ENCODE measurements at places on chromosomes 2 and 18.

- no peak for DNase-seq
These were observed 10.4 kb upstream of the UBE2F start for GRCh38 chr2:237956402-237956736.

DNA sequence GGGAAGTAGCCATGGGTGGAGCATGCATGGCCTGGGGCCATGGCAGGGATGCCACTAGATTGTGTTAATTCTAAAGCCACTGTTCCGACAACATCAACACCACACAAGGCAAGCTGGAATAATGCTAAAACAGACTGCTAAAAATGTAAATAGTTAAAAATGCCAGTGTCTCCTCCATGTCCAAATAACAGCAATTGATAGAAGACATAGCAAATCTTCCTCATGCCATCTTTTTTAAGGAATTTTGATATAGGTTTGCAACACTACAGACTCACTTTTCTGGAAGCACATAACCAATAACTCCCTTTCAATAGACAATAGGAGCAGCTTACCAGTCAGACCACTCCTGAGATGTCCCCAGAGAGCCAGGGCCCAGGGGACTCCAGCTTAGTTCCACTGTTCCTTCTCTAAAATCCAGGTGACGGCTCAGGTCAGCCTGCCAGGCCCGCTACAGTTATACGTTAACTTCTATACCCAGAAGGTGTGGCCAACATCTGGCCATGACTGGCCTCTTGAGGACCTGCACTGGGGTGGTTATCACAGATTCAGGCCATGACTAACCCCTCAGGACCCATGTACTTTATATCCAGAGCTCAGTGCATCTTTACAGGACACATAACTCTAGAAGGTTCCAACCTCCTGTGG is 20.3 kb downstream of the TUBB6 start:
- DNase-seq, result no peak

- DNase-seq, result no peak
These were observed 249.9 kb upstream of the EPAS1 start for GRCh38 chr2:46047290-46047689.

DNA sequence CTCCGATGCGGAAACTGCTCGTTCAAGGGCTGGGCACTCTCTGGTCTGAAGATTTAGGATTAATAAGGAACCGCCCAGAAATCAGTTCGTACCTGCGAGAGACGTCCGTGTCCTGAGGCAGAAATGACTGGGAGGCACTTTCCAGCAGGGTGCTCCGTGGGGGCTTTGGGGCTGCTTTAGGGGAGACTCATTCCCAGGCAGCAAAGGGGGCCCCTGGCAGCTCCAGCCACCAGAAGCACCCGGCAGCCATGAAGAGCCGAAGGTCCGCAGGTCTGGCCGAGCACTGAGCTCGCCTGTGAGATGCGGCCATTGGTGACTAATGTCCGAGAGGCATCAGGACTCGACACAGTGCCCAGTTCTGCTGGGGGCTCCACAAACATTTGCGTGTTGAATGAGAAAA is 20.9 kb downstream of the KCNG2 start:
- DNase-seq, result no peak

DNA sequence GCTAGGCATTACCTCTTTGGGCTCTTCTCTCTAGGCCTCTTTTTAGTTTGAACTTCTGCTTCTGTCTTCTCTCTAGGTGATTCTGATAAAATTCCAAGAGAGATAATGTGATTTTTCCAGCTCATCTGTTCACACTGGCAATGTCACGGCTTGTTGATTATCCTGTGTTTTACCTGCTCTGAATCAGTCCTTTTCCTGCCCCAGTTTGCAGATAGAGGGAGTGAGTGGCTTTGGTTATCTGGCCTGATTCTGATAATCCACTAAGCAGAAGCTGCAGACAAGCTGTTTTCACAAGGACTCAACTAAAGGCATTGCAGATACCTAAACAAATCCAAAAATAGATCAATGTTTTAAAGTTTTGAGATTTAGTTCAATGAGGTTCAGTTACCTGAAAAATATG is 111.9 kb downstream of the DCC start:
- no peak for DNase-seq

DNA sequence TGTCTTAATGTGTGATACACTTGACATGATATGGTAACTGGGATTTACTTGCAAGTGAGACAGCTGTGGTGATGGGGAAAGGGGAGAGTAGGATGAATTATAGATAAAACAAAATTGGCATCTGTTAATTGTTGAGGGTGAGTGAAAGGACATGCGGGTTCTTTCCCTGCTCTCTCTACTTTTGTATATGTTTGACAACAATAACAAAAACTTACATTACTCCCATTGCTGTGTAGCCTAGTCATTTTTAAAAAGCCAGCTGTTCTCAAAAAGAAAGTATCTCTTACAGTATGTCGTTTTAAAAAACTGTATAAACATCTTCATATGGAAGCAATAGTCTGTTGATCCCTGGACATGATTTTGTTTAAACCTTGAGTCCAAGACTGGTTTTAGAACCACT is 117.6 kb downstream of the MYO1B start:
- DNase-seq, result no peak

- DNase-seq, result no peak
These were observed 1052.8 kb upstream of the NRXN1 start for GRCh38 chr2:52084759-52085158.

- DNase-seq, result no peak
These were observed 36.0 kb upstream of the SCN1A start for GRCh38 chr2:166163775-166164174.

DNA sequence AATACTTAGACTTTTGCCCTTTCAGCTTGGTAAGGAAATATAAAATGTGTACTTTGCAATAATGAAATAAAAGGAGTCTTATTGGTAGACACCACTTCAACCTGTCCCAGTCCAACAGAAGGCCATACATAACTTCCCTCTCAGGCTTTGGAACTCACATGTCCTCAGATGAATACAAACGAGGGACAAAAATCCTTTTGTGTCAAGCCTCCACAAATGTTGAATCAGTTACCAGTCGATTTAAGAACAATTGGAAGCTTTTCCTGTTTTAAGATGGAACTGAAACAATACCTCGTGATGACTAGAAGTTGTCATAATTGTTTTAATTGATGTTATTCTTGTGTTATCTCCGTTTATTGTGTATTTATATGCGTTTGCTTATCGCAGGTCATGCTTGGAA is 385.1 kb upstream of the POU3F3 start:
- no peak for DNase-seq

DNA sequence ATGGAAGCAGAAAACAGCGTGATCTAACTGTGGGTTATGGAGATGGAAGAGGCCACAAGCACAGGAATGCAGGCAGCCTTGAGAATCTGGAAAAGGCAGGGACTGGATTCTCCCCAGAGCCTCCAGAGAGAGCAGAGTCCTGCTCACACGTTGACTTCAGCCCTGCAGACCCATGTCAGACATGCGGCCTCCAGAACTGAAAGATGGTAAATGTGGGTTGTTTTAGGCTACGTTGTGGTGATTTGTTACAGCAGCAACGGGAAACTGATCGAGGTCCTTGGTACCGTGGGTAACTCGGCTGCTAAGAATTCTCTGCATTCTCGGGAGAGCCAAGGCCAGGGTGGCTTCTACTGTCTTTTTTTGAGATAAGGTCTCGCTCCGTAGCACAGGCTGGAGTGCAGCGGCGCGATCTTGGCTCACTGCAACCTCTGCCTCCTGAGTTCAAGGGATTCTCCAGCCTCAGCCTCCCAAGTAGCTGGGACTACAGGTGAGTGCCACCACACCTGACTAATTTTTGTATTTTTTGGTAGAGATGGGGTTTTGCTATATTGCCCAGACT is 97.1 kb downstream of the ACKR3 start:
- DNase-seq, result no peak

GRCh38 chr2:223612501-223612900 is 10.3 kb upstream of the SCG2 start:
- DNase-seq, result no peak

- no peak for DNase-seq
These were observed 3.2 kb upstream of the PDK1 start for GRCh38 chr2:172552547-172553291.

DNA sequence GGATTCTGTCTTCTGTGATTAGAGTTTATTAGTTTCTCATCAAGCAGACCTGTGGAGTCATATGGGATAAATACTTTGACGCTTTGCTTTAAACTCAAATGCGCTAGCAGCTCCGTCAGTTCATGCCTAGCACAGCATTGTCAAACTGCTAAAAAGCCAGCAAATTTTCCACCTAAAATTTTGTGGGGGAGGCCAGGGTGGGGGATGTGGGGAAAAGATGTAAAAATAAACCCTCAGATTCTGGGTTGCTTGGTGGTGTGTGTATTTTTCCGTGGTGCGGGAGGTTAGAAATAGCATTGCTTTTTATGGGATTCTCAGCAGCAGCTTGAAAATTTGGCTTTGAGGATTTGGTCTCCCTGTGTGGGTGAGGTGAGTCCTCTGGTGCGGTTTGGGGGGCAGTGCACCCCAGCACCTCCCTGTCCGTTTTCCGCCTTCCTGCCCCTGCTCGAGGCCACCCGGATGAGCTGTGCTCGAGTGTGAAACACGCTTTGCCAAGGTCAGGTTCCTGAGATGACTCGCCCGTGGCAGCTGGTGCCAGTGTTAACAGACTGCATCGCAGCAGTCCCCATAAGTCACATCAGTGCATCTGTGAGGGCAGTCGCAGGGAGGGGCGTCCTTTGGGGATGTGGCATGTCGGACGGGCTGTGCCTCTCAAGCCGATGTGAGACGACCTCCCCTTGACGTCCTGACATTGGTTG is 65.9 kb downstream of the LDLRAD4 start:
- no peak for DNase-seq

DNA sequence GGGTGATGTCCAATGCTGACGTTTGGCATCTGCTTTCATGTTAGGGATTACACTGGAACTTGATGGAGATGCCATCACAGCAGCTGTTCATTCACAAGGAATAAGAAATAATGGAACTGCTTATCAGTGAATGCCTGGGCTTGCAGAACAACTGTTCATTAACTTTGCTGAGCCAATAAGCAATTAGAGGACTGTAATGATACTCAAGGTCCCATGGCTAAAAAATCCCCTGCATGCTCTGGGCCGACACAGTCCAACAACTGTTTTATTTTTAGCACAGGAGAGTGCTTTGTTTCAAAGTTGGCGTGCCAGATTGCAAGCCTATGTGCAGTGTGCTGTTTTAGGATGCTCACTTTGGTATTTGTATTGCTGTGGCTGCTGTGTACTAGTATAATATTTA is 408.0 kb upstream of the RGPD4 start:
- no peak for DNase-seq

- DNase-seq, result no peak
These were observed 85.5 kb downstream of the EPC2 start for GRCh38 chr2:148730085-148730484.

GRCh38 chr2:152238016-152238415 is 62.5 kb upstream of the STAM2 start:
- no peak for DNase-seq

- DNase-seq, result no peak
These were observed 60.3 kb downstream of the EHBP1 start for GRCh38 chr2:62765619-62766376.

DNA sequence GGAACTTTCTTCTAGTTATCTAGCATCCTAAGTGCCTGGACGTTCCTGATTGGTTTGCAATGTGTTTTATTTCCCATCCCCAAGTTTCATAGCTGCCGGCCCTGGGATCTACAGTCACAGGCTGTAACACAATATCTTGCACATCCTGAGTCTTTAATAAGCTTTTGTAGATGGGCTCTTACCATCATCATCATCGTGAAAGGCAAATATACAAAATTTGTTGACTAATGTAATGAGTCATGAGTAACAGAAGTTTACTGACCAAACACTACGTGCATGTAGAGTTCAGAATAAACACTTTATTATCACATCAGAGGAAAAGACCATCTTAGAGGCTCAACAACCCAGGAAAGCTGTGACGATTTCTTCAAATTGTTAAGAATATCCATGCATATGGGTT is 8.1 kb upstream of the TYMS start:
- no peak for DNase-seq

GRCh38 chr2:65722028-65722778 is 289.8 kb upstream of the SPRED2 start:
- DNase-seq, result peak; percentile 28

DNA sequence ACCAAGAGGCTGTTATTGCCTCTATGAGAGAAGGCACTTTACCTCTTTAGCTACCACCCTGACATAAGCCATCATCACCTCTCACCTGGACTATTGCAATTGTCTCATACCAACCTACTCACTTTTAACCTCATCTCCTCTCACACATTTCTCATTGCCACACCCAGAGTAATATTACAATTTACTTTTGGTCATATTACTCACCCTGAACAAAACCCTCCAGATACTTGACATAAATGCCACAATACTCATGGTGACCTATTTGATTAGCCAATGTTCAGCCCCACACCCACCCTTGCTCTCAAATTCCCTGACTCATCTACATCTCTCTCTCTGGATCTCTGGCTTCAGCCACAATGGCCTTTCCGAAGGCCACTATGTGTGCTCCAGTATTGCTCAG is 90.9 kb upstream of the CDH7 start:
- DNase-seq, result no peak

GRCh38 chr2:143486976-143487375 is 357.8 kb downstream of the ARHGAP15 start:
- DNase-seq, result peak; percentile 51

GRCh38 chr2:218882866-218883366 is 2.3 kb downstream of the WNT10A start:
- DNase-seq, result no peak

- DNase-seq, result no peak
These were observed 17.1 kb upstream of the ANKRD62 start for GRCh38 chr18:12076424-12077140.

DNA sequence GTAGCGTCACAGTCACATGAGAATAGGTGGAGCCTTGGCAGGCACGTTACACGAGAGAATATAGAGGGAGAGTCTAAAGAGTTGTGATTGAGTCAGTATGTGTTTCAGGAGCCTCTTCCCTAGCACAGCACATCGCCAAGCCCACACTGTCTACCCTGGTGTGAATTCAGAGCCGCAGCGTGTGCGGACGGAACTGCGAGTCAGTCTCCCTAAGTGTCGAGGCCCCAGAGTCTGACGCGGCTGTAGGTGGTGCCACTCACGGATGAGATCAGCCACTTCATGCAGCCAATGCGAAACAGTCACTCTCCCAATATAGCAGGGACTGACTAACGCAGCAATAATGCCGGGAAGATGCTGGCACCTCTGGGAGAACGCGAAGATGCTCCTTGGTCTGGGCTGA is 587.3 kb upstream of the ID2 start:
- DNase-seq, result no peak

- DNase-seq, result no peak
These were observed 305.9 kb upstream of the SALL3 start for GRCh38 chr18:78673516-78674321.

DNA sequence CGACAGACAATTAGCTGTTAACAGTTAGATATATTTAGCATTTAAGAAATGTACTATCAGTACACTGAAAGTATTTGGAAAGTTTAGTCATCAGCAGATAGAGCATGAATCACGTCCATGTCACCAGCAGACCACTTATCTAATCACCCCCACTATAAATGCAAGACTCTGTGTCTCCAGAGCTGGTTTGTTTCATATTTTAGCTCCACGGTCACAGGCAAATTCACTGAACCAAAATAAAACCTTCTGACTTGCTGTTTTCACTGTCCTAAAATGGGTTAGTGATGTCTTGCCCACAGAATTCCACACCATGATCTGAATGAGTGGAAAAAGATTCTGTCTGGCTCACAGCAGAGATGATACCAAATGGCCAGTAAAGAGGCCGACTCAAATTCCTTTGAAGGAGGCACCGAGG is 64.9 kb downstream of the CDH2 start:
- no peak for DNase-seq
